ENCODE measurements at places on chromosomes 16 and 17.
A peak's percentile ranks its signal among the peaks of the same experiment; 100 is the strongest.

- no peak for DNase-seq
Measured at GRCh38 chr17:45372325-45372869, 55.6 kb upstream of the MAP3K14 start.

DNA sequence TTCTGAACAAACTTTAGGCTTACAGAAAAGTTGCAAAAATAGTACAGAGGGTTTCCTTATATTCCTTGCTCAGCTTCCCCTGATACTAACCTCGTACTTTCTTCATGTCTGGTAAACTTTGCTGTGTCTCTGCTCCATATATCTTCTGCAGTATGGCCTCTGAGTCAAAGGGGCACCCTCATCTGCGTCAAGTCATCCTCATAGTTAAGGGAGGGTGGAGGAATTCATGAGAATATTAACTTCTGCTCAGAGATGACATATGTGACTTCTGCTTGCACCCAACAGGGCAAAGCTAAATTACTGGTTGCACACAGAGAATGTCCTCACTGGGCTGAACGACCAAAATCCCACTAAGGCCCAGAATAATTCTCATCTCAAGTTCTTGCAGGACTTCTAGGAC lies 4.3 kb upstream of the CCL7 start:
- no peak for DNase-seq

DNA sequence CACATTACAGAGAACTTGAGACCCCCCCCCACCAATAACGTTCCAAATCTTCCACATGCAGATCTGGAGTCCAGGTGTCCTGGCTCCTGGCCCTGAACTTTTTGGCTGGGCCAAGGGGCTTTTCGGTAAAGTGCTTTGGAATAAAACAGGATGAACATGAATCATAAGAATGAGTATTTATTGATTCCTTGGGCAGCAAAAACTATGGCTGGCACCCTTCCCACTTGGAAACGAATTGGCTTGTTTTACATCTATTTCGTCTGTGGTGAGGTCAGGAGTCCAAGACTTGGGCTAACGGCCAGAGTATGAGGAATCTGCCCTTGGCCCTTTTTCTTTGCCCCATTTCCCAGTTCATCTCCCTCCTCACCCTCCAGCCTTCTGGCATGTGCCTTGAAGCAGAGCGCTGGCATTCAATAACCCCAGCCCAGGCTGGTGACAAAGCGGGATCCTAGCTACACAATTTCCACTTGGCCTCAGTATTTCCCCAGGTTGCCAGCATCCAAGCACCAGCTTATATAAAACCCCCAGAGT lies 4.1 kb upstream of the UBTF start:
- no peak for DNase-seq

- DNase-seq: no peak
Measured at GRCh38 chr17:16529906-16530305, 37.9 kb upstream of the LRRC75A start.

- DNase-seq: no peak
Measured at GRCh38 chr16:55475919-55476318, 3.1 kb upstream of the MMP2 start.

GRCh38 chr17:82980632-82981031 lies 98.8 kb upstream of the METRNL start:
- no peak for DNase-seq

- peak; percentile 50 for DNase-seq
Measured at GRCh38 chr16:75116081-75116910, at the start of gene LDHD. TSS of gene LDHD (minus strand) at chr16:75116780. CDS start at chr16:75116720, 60 bp downstream.

- DNase-seq: no peak
Measured at GRCh38 chr16:24046442-24046841, 209.7 kb upstream of the CACNG3 start.

DNA sequence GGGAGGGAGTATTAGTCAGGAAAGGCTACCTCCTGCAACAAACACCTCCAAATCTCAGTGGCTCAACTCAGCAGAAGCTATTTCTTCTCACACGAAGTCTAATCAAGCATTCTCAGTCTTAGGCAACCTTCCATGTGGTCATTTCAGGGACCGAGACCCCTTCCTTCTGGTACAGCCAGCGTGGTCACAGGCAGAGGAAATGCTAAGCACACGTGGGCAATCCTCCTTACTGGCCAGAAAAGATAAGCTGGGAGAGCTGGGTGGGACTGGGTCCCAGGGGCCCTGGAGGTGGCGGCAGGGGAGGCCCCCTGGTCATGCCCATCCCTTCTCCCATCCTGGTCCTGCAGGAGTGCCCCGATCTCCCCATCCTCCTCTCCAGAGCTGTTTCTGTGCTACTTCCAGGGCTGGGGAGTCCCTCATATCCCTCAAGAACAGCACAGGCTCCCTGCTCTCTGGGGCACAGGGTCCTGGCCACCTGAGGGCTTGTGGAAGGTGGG lies 5.7 kb upstream of the CX3CL1 start:
- DNase-seq: no peak

DNA sequence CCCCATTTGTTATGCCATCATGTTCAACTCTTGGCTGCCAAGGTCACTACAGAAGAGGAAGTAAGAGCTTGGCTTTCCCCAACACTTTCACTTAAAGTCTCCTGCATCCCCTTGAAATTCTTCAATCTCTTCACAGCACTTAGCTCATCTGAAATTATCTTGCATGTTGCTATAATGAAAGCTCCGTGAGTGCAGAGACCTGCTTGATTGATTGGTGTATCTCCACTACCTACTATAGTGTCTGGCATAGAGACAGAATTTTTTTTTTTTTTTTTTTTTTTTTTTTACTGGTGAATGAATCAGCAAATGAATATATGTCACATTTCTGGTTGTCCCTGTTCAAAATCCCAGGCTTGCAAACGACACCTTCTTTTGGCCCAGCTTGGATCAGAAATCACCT lies 1.9 kb upstream of the SDR42E1 start:
- DNase-seq: no peak

GRCh38 chr17:58528443-58528842 lies 14.0 kb upstream of the MTMR4 start:
- DNase-seq: no peak

GRCh38 chr16:69621225-69621624 lies 55.5 kb downstream of the NFAT5 start:
- DNase-seq: no peak
